ENCODE measurements at places on chromosomes 7 and 10.

- no peak for DNase-seq
Observed at GRCh38 chr7:50467817-50468610, 17.9 kb upstream of the FIGNL1 start.

DNA sequence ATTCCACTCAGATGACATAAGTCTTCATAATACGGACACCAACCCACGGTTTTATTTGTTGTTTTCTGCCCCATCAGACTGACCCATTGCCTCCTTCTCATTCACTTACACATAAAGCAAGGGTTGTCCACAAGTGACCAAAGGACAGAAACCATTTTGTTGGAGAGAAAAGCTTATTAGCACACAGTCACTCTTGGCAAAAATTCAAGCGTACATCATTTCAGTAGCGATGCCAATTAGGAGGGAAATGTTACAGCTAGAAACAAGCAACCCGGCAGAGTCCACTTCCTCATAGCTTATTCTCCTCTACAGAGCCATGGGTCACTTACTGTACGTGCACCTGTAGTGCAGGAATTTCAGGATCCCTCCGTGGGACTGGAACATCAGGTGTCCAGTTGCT lies 23.0 kb downstream of the ABLIM1 start:
- no peak for DNase-seq

- DNase-seq = no peak
Observed at GRCh38 chr7:36283711-36284130, 105.9 kb upstream of the ANLN start.

DNA sequence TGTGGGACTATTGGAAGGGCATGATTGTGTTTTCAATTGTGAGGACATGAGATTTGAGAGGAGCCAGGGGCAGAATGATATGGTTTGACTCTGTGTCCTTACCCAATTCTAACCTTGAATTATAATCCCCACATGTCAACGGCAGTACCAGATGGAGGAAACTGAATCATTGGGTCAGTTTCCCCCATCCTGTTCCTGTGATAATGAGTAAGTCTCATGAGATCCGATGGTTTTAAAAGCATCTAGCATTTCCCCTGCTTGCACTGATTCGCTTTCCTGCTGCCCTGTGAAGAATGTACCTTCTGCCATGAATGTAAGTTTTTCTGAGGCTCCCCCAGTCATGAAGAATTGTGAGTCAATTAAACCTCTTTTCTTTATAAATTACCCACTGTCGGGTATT lies 1367.1 kb downstream of the XPNPEP1 start:
- no peak for DNase-seq

- no peak for DNase-seq
Observed at GRCh38 chr10:24305551-24306506, 96.9 kb downstream of the KIAA1217 start.

- no peak for DNase-seq
Observed at GRCh38 chr10:121514141-121514865, 83.9 kb downstream of the FGFR2 start.

DNA sequence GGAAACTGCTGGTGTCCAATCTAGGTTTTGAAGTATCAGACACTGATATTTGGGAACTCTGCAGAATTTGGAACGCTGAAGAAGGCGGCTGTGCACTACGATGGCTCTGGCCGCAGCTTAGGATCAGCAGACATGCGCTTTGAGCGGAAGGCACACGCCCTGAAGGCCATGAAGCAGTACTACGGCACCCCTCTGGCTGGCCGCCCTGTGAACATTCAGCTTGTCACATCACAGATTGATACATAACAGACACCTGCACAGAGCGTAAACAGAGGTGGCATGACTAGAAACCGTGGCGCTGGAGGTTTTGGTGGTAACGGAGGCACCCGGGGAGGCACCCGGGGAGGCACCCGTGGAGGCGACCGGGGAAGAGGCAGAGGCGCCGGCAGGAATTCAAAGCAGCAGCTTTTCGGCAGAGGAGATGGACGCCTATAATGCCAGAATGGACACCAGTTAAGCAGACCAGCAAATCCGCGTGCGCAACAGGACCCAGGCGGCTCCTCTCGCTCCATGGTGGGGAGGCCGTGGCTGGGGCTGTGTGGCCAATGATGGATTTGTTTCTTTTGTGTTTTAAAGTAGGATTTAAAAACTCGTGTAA lies 22.2 kb upstream of the CCL24 start:
- no peak for DNase-seq

DNA sequence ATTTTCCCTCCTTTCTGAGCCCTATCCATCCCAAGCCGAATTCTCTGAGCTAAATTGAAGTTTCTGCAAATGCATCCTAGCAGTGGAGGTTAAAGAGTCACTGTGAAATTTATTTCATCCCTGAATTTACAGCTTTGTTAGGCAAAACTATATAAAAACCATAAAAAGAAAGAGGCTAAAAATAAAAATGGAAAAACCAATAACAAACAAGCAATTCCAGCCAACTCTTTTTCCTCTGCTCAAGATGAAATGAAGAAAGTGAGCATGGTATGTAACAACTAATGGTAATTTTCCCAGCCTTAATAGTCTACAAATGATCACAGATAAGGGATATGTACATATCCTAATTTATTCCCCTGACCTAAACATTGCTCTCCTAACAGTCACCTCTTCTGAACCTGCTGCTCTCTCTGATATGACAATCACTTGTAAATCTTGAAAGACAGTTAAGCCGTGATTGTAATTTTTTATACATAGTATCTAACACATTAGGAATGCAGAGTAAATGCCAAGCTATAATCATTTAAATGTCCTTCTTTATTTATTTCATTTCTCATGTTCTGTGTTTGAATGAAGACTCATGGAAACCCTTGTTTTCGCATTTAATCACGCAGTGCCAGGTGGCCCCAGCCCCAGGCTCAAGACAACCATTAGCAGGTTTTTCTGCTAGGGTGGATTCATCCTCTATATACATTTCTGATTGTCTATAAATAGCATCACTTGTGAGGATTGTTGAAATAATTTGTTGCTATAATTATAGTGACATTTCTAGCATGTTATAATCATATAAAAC lies 48.6 kb upstream of the NRP1 start:
- no peak for DNase-seq

DNA sequence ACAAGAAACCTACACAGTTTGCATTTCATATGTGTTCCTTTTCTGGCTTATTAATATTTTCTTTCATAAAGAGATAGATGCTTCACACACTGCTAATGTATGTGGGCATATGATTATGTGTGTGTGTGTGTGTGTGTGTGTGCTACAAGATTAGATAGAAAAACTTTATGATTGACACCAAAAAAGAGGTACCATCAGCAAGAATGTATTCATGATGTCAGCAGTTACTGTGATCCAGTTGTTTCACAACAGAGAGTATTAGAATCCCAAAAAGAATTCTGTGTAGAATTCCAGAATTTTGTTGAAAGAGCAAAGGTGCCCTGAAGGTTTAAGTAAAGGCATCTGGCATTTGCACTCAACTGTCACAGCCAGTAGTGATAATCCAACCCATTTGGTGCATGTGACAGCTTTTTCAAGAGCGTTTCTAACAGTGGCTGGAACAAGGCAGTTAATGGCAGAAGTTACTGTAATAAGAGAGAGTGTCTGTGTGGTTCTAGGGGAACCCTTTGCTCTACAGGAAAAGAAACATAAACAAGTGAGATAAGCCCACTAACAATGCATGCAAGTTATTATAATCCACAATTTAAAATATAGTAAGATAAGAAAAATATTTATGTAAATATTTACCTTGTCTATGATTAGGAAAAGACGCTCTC lies 16.6 kb downstream of the RELN start:
- DNase-seq = no peak

DNA sequence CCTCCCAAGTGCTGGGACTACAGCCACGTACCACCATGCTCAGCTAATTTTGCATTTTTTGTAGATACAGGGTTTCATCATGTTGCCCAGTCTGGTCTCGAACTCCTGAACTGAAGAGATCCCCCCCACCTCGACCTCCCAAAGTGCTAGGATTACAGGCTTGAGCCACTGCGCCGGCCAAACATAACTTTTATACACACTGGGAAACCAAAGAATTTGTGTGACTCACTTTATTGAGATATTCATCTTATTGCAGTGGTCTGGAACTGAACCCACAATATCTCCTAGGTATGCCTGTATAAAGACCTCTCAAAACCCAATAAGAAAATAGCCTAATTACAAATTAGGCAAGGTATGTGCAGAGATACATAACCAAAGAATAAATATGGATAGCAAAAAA lies 182.6 kb upstream of the FEZF1 start:
- no peak for DNase-seq

DNA sequence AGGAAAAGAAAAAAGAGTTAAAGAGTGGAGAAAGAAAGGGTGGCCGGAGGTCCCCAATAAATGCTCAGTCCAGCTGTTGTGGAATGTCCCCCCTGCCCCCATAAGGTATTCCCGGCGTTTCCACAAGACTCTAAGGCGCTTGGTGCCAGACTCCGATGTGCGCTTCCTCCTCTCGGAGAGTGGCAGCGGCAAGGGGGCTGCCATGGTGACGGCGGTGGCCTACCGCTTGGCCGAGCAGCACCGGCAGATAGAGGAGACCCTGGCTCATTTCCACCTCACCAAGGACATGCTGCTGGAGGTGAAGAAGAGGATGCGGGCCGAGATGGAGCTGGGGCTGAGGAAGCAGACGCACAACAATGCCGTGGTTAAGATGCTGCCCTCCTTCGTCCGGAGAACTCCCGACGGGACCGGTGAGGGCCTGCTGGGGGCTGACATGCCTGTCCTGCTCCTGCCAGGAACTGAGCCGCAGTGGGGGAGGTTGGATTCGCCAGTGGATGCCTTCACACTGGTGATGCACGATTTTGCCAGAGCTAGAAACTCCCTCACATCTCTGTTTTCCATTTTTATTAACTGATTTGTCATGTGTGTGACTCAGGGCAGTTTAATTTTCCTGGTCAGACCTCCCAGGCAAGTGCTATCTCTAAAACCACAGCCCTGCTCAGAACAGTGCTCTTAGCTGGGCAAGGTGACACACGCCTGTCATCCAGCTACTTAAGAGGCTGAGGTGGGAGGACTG lies 34.2 kb downstream of the TACR2 start:
- no peak for DNase-seq

DNA sequence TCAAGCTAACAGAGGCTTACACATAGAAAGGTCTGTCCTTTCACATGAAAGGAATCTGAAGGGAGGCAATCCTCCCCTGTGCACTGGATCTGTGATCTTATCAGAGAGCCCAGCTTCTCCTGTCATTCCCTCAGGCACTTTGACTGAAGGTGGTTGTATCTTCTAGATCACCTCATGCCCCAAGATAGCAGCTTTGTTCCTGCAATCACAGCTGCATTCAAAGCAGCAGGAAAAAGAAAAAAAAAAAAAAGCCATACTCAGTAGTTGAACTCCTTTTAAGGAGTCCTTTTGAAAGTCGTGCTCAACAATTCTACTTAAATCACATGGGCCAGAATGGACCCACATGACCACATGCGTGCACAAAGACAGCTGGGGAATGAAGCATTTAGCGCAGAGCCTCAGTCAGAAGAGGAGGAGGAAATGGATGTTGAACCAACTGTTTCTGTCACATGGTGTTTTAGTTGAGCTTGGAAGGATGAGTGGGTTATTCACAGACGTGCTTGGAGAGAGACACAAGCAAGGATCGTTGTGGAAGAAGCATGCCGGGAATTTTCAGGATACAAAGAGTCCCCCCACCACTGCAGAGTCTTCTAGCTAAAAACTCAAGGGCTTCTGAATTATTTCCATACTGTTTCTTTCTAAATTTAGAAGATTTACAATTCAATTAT lies 13.0 kb upstream of the PFKP start:
- no peak for DNase-seq

DNA sequence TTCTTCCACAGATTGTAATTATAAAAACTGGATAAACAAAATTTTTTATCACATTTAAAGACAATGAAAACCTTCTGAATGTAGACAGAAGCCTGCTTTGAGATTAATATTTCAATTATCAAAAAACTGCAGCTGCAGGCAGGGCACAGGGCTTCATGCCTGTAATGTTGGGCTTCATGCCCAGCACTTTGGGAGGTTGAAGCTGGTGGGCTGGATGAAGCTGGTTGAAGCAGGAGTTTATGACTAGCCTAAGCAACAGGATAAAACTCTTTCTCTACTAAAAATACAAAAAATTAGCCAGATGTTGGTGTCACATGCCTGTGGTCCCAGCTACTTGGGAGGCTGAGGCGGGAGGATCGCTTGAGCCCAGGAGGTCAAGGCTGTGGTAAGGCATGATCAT lies 41.2 kb downstream of the PDZD8 start:
- no peak for DNase-seq

DNA sequence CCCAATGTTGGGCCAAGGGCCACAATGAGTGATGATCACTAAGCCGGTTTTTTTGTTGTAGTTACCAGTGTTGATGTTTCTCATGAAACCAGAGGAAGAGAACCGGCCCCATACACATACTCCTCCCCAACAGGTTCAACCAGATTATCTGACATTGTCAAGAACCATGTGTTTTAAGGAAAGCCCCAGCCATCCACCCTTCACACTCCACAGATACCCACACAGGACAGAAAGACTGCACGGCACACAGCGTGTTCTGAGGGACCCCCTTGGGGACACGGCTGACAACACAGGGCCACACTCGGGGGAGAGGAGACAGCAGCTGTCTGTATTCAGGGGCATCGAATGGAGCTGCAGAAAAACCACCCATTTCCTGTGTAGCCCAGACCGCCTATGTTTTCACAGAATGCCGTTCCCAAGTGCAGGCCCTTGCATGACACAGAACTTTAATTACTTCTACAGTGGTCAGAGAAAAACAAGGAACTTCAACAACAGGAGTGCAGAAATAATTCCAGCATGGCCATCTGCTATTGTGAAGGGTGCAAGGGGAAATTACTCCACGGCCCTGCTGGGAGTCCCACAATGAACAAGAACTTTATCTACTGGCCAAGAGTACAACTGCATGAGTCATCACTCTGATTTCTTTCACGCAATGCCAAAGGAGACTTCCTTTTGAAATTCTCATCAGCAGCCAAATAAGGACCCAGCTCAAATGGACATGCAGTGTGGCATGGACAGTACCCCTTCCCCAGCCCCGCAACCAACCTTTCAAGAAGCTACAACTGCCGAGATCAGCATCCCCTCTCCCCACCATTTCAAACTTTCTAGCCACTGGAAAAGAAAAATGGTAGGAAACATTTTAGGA lies 2.3 kb downstream of the KLF6 start:
- no peak for DNase-seq

DNA sequence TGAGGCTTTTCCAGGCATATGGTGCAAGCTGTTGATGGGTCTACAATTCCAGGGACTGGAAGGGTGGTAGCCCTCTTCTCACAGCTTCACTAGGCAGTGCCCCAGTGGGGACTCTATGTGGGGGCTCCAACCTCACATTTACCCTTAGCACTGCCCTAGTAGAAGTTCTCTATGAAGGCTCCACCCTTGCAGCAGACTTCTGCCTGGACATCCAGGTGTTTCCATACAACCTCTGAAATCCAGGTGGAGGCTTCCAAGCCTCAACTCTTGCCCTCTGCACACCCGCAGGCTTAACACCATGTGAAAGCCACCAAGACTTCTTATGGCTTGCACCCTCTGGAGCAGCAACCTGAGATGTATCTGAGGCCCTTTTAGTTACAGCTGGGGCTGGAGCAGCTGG lies 87.8 kb downstream of the ZNF777 start:
- no peak for DNase-seq

GRCh38 chr10:22761569-22762220 lies 47.3 kb upstream of the PIP4K2A start:
- DNase-seq = no peak
